HT1080 (cell line): ENCODE measurements at places on chromosomes 7 and 10. TPM values are rescaled to one million over a fixed set of nuclear protein-coding genes. Genes with fewer than 3 reads are reported as not detected.

DNA sequence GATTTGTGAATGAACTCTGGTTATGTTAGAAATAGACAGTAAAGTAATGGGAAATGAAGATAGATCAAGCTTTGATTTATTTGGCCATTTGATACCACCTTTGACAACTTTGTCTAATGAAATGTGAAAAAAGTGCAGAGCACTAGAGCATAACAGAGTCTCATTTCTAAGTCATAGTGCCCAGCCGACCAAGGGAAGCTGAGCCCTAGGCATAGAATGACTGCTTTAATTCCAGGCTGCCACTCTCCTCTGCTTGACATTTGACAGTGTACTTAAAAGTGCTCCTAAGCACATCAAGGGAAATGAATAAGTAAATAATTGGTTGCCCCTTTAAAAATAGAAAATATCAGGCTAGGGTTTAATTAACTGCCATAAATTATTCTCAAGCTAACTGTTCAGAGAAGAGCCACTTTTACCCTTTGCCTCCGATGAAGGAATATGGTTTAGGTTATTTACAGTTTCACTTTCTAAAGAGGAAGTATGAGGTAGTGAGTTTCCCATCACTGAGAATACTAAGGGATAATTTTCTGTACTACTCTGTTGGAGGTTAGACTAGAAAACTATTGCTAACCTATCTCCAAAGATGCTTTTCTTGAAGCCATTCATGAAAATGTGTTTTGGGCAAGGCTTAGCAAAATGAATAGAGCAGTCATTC lies 591.6 kb downstream of the REEP3 start:
- DNase-seq: no peak

Gene KLF14
- total RNA-seq: 0.16 and 0.20 TPM in 2 replicates

- no peak for DNase-seq
Observed at GRCh38 chr7:45623740-45624391, 49.7 kb downstream of the ADCY1 start.

Gene MRLN
- 0.43 TPM in 1 of 2 replicates, not detected in the other for total RNA-seq

DNA sequence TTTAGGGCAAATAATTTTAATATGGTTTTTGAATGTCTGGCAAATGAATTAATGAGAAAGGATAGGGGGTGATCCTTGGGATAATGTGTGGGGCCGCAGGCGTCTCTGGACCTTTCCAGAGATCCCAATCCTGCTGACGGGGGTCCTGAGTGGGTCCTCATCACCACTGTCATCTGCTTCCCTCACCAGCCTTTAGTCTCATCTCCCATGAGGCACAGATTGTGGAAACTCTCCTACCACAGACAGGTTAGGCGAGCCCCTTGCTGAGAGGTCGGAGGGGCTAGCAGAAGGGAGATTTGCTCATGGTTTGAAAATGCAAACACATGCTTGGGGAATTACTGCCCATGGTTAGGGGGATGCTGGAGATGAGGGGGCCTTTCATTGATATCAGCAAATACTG lies 484.6 kb downstream of the RPS24 start:
- no peak for DNase-seq

Gene RAMP3
- total RNA-seq: not detected in 2 replicates
